ENCODE measurements at places on chromosomes 7 and 10.

GRCh38 chr10:2438248-2438939 lies 629.0 kb upstream of the PFKP start:
- no peak for DNase-seq

DNA sequence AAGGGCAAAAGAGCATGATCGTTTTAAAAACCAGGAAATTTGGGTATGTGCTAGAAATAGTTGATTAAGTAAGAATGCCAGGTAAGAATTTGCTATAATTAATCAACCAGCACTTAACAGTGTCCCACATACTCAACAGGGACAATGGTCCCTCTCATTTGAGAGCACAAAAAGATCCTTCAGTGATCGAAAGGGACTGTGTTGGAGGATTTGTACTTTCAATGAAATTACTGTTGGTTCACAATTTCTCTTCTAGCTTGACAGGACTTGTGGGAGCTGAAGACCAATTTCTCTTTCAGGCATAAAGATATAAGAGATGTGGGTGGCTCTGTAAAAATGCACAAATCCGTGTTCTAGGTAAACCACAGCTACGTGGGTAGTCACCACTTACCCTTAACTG lies 12.5 kb upstream of the PLEKHS1 start:
- DNase-seq, result no peak

- no peak for DNase-seq
These were observed 28.4 kb upstream of the ITGA8 start for GRCh38 chr10:15748126-15748525.

DNA sequence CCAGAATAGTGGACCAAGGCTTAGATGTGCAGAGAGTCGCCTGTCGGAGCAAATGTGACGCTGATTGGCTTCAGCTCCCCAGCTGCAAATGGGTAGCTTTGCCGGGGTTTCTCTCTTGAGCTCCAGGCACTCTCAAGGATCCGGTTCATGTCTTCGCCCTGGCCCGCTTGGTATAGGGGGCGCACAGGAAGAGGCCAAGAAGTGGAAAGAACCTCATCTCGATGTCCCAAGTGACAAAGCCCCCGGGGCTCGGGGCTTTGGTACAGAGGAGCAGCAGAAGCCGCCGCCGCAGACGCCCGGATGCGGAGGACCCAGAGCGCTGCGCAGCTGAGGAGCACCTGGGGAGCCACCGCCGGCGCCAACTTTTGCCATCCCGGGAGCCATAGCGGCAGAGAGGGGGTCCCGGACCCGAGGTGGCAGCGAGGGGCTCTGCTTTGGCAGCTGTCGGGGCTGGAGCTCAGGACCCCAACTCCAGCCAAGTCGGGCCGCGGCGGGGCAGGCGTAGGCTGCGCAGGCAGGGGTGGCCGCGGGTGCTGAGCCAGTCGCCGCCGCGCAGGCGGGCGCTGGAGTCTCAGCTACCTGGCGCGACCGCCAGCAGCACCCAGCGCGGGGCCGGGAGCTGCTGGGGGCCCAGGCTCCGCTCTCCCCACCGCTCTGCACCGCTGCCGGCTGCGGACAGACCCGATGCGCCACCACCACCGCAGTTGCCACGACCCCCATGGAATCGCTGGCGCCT lies 466.6 kb downstream of the XPNPEP1 start:
- DNase-seq, result no peak

DNA sequence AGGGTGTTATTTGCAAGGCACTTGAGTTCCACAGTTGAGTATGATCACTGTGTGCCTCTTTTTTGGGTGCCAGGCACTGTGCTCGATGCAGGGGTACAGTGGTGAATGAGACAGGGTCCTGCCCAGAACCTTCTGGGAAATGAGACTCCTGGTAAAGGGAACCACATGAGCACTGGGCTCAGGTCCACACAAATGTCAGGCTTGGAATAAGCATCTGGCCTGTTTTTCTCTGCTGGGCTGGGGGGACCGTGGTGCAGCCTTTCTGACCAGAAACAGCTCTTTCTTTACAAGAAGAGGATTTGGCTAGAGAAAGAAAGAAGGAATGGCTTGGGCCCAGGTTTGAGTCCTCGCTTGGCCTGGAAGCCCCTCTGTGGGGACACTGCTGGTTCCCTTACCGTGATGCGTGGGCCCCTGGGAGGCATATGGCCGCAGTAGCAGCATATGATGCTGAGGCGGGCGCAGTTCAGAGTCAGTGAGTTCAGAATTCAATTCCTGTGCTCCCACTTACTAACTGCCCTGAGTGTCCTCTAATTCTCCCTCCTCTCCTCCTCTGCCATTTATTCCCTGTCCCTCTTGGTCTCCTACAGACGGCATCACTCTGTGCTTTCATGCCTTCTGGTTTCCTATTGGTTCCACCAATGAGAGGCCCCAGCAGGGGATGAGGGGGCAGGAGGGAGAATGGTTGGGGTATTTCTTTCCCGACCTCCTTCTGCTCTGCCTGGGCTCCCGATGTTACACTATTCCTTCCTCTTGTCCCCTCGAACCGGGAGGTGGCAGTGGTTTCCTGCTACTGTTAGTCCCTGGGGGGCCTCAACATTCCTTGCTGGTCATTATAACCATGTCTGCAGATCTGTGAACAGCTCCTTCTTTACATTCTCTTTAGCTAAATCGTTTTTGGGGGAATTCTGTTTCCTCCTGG lies 9.6 kb upstream of the KCP start:
- no peak for DNase-seq

- no peak for DNase-seq
These were observed 66.2 kb upstream of the CCNY start for GRCh38 chr10:35270100-35270499.

GRCh38 chr10:103692952-103693811 lies 162.2 kb downstream of the SH3PXD2A start:
- DNase-seq, result no peak

DNA sequence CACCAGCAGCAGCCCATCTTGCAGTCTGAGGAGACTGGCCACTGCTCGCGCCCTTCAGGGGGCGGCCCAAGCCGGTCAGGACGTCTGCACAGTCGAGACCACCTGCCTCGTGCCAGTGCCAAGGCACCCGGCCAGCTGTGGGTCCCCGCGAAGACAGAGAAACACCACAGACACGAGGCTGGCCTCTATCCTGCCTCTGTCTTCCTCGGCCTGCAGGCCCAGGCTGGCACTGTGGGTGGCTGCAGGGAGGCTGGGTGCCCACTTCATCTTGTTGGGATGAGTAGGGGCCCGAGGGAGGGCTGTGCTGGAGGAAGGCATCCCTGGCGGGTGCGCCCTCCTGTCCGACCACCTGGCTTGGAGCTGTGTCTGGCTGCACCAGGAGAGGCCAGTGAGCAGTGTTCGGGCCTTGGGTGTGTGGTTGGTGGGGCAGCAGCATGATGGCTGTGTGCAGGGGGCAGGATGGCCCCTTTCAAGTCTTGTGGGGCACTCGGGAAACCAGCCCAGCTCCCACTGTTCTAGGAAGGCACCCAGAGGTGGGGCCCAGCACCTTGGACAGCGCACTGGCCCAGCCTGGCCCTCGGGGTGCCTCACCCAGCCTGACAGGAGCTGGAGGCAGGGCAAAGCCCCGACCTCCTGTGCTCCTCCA lies 7.3 kb downstream of the DPYSL4 start:
- DNase-seq, result no peak

DNA sequence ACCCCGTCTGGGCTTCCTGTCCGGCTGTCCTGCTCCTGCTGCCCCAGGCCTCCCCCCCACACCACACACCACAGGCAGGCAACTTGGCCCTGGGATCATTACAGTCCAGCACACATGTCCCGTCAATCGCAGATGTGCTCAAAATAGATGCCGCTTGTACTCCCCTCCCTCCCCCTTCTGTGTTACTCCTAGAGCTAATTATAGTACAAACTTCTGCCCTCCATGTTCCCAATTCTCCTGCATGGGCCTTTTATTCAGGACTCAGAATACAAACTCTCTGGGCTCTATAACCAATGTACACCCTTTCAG lies at the start of gene SYNPO2L:
Gene SYNPO2L, minus strand, starts transcription at position 40 of the 309 bp plus-strand sequence. CDS start 107 bp downstream, outside the sequence.
- no peak for DNase-seq

- no peak for DNase-seq
These were observed 13.9 kb upstream of the ZNF862 start for GRCh38 chr7:149824301-149824741.

- no peak for DNase-seq
These were observed 979.3 kb upstream of the CELF2 start for GRCh38 chr10:10038348-10038747.

DNA sequence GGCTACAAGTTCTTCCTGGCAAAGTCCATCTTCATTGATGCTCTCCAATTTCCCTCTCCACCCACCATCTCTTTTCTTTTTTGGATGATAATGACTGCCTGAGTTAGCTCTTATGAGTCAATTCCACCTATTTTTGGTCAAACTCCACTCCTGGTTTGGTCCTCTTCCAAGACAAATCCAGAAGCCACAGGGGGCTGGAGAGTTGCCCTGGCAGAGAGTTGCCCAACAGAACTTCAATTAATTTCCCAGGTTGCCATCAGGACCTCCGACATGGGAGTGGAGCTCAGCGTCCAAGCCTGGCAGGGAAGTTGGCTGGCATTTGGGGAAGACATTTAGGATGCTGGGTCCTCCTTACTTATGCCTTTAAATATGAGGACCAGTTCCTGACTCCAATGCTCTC lies 29.2 kb upstream of the KCNMA1 start:
- DNase-seq, result no peak

- no peak for DNase-seq
These were observed 82.2 kb downstream of the JCAD start for GRCh38 chr10:29977171-29977570.

DNA sequence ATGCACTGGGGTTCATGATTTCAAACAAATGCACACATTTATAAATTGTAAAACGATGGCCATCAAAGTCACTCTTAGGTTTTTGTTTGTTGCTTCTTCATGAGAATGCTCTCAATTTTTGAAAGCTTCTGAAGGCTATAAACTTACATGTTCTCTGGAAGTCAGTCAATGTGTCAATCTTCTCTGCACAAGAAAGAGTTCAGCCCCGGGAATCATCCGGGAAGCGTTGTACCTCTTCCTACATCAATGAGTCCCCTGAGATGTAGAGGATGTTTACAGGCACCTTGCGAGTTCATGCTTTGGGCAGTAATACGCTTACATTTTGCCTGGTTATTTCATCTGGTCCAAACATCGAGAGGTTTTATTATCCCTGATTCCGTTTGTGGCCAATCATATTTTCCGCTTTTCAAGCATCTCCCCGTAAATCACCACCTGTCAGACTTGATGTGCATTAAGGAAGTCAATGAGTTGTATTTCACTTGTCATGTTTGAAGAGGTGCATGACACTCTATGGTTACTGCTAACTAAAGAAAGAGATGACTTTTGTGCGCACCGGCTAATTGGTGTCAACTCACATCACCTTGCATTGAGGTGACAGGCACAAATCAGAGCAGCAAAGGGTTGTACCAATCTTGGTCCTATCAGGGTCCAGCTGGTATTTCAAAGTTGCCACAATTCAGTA lies 750.7 kb downstream of the SORCS3 start:
- no peak for DNase-seq

DNA sequence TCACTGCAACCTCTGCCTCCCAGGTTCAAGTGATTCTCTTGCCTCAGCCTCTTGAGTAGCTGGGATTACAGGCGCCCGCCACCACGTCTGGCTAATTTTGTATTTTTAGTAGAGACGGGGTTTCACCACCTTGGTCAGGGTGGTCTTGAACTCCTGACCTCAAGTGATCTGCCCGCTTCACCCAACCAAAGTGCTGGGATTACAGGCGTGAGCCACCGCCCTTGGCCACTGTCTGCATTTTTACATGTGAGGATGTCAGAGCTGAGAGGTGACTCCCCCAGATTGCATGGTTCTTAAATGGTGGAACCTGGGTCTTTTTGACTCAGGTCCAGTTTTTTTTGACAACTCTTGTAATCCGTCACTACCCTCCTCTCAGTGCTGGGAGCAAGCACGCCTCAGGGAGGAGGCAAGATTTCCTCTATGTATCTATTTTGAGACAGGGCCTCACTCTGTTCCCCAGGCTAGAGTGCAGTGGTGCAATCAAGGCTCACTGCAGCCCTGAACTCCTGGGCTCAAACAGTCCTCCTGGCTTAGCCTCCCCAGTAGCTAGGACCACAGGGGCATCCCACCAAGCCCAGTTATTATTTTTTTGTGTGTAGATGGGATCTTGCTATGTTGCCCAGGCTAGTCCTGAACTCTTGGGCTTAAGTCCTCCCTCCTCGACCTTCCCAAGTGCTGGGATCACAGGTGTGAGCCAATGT lies 1.2 kb upstream of the SRRT start:
- DNase-seq, result no peak

- no peak for DNase-seq
These were observed 281.2 kb upstream of the KIAA1217 start for GRCh38 chr10:23927576-23928325.

DNA sequence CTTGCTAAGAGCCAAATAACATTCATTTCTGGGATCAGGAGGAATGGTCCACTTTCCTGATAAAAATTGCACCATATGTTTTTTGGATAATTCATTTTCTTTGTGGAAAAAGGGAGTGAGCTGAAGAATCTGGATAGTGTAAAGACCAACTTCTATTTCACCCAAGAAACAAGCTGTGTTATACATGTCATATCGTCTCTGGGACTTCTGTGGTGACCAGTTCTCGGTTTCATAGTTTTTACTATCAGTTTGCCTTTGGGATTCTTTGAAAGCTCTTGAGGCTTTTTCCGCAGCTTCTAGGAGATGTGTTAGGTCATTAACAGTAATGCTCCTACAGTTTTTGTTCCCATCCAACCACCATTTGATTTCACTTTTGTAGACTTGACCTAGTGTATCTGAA lies 14.4 kb upstream of the SAMD9 start:
- no peak for DNase-seq

DNA sequence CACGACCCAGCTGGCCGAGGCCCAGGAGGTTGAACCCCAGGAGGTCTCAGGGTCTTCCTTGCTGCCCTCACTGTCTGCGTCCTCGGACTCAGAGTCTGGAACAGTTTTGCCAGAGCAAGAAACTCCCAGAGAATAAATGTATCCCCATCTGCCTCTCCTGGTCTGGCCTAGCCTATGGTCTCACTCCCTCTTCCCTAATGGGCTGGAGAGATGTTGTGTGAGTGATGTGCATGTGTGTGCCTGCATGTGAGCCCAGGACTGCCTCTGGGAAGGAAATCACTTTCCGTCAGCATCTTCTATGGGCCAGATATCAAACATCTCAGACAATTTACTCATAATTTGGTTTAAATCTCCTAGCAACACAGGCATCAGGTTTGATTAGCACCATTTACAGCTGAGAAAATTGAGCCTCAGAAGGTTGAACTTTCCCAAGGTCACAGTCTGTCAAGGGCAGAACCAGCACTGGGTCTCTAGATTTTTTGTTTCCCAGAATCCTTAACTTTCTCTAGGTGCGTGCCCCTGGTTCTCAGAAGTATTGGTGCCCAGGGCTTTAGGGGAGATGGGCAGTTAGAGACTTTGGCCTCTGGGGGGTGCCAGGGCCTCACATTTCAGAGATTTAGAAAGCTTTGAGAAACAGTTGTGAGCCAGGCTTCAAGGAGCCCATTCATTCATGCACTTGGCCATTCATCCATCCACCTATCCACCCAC lies 4.9 kb downstream of the TMEM270 start:
- DNase-seq, result peak; percentile 26

GRCh38 chr10:12645449-12645848 lies 296.1 kb downstream of the CAMK1D start:
- no peak for DNase-seq

All from amniotic stem cell (primary cell).